Activated naive CD4-positive, alpha-beta T cell treated with anti-CD3 and anti-CD28 coated beads, Interleukin-2, amount 50 U/mL, for 16 hours (primary cell): ENCODE measurements at places on chromosomes 6 and 20.

DNA sequence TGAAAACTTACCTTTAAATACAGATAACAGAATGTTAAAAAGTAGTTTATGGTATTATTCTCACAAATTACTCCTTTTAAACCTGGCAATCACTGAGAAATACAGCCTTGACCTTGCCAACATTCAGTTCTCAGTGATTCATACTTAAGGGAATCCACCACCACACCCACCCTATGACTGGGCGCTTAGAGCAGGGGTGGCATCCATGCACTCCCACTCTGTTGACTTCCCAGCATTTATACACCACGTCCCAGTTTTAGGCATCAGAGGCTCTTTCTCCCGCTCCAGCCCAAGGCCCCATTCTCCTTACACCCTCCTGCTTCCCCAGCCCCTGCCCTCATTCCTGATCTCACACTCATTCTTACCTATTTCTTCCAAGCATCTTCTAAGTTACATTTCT, 16.3 kb downstream of the TRAF3IP2 start:
- no peak for DNase-seq

DNA sequence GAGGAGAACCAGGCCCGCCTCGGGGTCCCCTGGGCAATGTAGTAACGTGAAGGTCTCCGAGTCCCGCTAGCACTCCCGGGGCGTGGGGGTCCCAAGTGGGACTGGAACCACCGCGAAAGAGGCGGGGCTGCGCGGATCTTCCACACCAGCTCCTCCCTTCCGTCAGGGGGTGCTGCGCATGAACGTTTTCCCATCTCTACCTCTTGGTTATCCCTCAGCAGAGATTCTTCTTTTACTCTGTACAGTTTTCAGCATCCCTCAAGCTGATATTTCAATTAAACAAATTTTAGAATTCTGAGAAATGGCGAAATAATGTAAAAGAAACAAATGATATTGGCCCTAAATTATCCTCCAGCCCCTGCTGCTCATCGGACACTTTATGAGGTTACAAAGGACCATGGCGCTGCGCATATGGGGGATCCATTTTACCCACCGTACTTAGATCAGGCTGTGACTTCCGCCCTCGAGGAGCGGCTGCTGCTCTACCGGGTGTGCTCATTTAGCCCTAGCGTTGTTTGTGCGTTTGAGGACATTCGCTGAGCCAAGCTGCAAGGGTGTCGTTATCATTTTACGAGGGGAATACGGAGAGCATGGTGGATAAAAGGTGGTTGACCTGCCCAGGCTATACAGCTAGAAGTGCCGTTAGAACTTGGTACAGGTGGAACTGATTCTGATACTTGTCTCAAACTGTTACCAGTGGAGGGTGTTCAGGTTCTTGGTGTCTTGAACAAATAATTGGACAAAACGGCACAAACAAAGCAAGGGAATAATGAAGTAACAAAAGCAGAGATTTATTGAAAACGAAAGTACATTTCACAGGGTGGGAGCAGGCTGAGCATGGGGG, 75.2 kb upstream of the CHD6 start:
- peak; percentile 77 for DNase-seq

GRCh38 chr6:149217466-149217888, 100.0 kb upstream of the TAB2 start:
- DNase-seq, result no peak

DNA sequence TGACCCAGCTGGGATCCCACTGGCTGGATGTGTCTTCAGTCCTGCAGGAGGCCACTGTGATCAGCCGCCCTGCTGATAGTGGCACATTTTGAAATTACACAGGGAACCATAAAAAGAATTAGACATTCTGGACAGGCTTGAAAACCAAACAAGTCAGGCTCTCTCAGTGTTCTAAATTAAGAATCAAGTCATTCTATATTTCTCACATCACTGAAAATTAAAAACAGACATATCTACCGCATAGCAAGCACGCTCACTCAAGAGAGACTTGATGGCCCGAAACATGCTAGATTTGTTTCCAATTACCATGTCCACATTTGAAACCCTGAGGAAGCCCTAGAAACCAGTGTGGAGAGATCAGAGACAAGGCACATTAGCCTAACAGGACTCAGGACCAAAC, 57.7 kb downstream of the NFATC2 start:
- no peak for DNase-seq

- no peak for DNase-seq
Observed at GRCh38 chr6:88013015-88013414, 34.6 kb upstream of the SPACA1 start.

DNA sequence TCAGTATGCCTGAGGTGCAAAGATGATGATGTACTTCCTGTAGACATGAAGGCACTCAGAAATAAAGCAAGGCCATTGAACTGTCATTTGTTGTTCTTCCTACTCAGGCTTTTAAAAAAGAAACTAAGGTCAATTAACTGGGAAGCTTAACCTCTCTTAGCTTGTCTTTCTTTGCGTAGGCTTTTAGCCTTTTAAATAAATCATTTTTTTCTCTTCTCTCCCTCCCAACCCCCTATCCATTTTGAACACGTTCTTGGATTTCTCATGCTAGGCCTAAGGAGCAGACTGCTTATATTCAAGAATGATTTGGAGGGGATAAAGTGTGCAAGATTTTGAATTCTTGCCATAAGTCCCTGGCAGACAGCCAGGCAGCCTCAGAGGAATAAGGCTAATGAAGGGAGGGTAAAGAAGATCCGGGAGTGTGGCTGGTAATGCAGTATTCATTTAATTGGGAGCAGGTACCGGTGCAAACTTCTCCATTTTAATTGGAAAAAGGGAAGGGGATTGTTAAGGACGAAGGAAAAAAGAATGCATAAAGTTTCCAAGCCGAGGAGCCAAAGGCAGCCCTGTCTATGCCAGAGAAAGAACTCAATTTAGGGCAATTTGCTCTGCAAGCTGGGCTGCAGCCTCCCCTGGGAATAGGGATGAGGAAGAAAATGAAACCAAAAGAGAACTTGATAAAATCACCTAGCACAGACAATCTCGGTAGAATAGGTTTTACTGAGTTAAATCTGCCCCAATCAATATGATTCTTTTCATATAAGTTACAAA, 343.8 kb upstream of the MMS22L start:
- DNase-seq, result no peak

GRCh38 chr6:111767752-111768430, 105.4 kb downstream of the FYN start:
- no peak for DNase-seq

DNA sequence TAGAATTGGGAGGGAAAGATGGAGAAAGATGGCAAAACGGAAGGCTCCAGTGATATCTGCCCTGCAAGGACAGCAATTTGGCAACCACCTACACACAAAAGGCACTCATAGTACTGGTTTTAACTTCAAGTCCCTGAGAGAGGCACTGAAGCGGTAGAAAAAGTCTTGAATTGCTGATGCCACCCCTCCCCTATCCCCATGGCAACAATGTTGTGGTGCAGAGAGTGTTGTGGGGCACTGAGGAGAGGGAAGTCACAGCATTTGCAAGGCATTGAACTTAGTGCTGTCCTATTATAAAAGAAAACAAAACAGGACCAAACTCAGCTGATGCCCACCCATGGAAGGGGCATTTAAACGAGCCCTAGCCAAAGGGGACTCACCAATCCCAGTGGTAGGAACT, 343.7 kb downstream of the HAO1 start:
- DNase-seq, result no peak

DNA sequence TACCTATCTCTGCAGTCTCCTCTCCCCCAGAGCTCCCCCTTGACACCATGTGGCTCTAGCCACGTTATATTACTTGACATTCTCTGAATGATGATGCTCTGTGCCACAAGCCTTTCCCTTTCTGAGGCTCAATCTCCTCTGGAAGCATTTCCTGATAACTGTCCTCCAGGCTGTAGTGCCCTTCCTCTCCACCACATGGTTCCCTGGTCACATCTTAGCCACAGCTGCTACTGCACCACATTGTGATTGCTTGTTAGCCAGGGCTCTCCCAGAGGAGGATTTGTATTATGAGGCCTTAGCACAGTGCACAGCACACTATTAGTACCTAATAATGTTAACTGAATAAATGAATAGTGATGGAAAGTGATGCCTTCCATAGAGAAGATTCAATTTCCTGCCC, 63.9 kb upstream of the RCAN2 start:
- DNase-seq, result no peak

DNA sequence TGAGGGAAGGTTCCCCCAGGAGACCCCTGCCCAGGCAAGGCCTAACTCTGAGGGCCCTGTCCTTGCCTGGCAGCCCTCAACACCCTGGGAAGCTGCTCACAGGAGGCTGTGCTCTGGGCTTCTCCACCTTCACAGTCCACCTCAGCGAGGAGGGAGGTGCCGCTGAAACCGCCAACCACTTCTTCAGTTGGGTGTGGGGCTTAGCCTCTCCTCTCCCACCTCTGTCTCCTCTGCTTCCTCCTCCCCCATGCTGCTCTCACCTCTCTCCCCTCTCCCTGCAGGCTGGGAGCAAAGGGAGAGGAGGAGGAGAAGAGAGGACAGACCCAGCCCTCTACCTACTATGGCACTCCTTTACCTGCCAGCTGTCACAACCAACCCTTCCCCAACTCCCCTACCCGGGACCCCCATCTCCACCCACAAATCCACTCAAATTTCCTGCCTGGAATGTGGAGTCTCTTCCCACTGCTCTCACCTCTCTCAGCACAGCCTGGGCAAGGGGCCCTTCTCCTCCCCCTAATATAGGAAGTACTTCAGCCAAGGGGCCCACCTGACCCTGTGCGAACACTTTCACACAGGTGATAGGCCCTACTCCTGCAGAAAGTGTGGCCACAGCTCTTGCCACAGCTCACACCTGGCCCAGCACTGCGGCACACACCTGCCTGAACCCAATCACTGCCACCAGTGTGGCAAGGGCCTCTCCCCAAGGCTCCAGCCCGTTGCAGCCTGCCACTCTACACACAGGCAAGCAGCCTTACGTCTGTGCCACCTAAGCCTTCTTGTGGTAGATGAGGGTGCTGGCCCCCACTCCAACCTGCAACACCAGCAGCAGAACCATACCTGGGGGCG, 7.2 kb downstream of the RING1 start:
- DNase-seq, result no peak

- no peak for DNase-seq
Observed at GRCh38 chr20:33846291-33846935, 35.3 kb downstream of the CHMP4B start.

DNA sequence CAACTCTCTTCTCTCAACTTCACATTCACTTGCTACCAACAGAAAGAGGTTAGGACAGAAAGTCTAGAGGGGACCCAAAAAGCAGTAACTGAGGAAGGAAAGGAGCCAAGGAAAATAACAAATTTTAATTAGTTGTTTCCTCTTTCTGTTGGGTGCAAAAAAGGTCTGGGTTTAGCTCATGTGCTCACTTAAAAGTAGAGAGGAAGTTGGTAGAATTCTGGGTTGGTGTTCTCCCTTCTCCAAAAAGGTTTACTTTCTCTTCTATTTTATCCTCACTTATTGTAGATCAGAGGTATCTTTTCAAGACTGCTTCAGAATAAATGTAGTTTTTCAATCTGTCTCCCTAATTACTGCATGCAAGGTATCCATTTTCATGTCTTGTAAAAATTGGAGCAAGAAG, 42.8 kb downstream of the MAP3K7 start:
- DNase-seq, result no peak

- DNase-seq, result no peak
Observed at GRCh38 chr6:150897400-150897943, 32.0 kb downstream of the MTHFD1L start.

- no peak for DNase-seq
Observed at GRCh38 chr20:41249411-41250281, 67.9 kb downstream of the ZHX3 start.

DNA sequence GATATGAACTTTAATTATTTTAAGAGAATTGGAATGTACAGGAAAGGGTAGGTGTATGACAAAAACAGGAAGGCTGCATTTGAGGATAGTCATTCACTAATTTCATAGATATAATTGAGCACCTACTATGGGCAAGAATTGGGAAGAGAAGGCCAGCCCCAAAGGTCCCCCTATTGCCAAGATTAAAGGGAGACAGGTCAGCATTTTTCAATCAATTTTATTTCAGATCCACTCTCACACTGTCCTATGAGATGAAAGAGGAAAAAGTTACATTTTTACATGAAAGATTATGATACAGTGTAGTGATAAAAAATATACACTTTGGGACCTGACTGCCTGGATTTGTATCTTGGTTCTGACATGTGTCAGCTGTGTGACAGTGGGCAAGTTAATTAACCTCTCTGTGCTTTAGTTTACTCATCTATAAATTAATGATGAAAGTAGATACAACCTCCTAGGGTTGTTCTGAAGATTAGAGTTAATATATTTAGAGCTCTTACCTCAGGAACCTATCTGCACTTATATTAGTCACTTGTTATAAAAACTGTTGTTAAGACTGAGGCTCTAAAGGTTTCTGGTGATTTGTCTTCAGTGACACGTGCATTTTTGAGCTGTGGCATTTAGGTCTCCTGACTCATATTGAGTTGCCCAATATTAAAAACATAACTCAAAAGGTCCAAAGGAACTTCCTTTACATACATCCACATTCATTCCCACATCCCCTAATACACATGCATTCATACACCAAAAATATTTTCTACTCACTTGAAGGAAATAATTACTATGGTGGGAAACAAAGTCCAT, 45.7 kb downstream of the SCGN start:
- no peak for DNase-seq

DNA sequence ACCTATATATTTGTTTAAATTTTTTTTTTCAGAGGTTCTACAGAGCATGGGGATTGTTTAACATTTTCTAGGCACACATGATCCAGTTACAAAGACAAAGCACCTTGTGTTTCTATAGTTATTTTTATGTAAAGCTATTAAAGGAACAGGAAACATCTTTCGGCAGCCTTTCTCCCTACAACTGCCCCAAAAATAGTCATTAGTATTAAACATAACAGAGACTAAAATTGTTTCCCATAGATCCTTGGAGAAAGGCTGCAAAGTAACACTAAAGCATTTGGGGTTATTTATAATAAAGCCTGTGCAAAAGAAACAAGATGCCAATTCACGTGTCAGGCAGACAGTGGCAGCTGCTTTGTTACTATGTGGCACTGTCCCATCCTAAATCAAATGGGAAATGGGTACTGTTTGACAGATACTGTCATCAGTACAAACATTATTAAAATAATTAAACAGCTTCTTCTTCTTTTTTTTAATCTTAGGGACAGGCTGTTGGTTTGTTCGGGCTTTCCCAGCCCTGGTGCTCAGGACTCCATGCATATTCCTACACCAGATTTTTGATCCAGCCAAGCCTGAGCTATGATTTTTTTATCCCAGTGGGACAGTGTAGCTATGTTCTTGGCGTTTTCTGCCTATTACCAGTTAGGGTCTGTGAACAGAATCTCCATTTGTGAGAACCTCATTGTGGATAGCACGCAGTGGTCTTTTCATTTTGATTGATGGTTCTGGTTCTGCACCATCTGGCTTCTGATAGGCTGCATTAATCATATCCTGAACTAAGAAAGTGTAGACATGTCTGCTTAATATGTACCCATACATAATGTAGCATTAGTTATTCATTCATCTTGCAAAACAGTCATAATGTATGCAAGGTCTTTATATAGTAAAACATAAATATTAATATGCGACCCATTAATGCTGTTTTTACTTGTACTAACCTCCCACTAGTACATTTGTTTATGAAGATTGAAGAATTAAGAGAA, 460.4 kb upstream of the SOX4 start:
- no peak for DNase-seq

GRCh38 chr6:150638765-150639164, 39.1 kb downstream of the PLEKHG1 start:
- DNase-seq, result no peak

GRCh38 chr6:167412506-167412905, 87.6 kb downstream of the TTLL2 start:
- DNase-seq, result no peak
